ENCODE measurements at places on chromosomes 11 and 22.

DNA sequence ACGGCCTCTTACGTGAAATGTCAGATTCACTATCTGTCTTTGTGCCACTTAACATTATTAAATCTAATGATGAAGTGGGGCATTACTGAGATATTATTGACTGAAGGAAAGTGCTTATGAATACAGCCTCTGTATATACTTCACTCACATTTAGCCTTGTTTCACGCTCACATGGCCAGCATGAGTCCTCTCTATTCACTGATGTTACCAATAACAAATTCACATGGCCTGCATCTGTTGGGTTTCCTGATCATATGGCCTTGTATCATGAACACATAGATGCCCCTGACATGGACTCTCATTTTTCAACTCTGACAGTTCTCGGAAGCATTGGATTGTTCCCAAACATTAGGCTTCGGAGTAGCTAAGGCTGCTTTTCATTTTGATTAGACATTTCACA is 68.3 kb upstream of the MYO18B start:
- no peak for DNase-seq

GRCh38 chr11:77619576-77620198 is 17.9 kb downstream of the CLNS1A start:
- DNase-seq, result no peak

DNA sequence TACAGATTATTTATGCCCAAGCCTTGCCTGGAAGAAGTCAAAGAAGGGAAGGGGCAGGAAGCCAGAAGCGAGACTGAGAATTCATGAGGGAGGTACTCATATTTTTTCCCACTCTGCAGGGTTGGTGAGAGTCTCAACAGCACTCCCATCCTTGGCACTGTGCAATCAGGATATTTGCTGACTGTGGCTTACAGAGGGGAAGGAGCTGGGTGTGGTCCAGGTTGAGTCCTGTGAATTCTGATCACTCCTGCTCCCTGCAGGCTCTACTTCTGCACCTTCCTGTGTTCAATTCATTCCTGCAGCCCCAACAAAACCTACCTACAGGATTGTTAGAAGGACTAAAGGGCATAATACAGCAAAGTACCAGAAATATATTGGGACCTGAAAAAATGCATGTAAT is 530.5 kb downstream of the INSC start:
- DNase-seq, result no peak

DNA sequence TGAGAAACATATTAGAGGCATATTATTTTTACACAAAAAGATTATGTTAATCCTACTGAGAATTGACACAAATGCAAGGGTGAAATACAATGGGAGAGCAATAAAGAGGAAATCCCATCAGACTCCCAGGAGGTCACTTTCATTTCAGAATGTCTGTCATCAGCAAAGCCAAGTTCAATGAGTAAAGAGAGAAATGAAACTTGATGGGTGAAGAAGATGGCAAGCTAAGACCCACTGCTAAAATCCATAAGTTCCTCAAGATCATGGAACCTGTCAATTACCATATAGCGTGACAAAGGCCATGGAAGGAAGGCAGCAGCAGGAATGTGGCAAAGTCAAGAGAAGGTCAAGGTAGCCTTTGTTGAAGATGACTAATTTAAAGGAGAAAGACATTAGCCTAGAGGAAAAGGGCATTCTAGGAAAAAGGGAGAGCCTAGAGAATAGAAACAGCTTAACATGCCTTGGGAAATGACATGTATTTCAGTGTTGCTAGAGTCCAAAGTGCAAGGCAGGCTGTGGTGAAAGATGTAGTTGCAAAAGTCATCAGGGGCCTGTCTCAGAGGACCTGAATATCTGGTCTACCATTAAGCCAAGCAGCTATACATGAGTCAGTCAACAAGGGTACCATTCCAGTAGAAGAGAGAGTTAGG is 43.1 kb downstream of the FAM168A start:
- DNase-seq, result no peak

- no peak for DNase-seq
These were observed 298.8 kb downstream of the SWAP70 start for GRCh38 chr11:9962722-9963121.

DNA sequence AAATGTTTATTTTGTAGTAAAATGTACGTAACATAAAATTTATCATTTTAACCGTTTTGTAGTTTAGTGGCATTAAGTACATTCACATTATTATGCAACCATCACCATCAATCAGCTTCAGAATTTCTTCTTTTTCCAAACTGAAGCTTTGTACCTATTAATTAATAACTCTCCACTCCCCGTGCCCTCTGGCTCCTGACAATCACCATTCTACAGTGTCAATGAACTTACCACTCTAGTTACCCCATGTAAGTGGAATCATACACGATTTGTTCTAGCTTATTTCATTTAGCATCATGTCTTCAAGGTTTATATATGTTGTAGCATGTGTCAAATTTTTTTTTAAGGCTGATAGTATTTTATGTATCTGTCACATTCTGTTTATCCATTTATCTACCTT is 9.7 kb downstream of the TBCEL start:
- DNase-seq, result no peak

DNA sequence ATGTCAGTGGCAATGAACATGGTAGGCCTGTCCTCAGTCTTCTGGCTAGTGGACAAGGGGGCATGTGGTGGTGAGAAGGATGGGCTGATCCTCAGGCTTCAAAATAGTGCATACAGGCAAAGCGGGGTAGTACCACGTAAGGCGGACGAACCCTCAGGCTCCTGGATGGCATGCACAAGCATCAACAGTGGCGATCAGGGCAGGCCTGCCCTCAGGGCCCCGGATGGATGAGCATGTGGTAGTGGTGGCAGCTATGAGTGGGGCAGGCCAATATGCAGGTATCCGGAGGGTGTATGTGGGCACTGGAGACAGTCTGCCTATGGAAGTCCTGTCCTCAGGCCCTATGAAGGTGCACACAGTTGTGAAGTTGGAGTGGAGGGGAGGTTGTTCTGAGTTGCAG is 163.8 kb downstream of the GUCY1A2 start:
- DNase-seq, result no peak

DNA sequence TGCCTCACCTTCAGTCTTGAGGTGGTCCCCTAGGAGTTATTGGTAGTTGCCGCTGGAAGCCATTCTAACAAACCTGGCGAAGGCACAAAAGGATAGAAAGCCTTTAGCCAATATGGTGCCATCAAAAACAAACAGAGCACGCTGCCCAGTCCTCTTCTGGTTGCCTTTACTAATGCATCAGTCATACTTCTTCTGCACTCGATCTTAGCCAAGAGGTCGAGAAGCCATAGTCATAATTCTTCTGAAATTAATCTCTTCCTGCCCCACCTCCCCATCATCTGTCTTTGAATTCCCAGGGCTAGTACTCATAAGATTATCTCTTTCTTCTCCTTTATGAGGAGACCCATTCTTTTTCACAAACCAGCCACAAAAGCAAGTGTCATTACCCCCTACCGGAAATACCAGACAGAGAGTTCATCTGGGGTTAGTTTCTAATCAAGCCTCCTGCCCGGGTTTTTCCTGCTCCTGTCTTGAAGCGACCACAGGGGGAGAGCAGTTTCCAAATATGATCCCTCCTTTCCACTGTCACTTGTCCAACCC is 21.4 kb upstream of the EHF start:
- DNase-seq, result peak; percentile 93

GRCh38 chr11:95066716-95067038 is at the start of gene SRSF8:
TSS of gene SRSF8 (plus strand) at chr11:95066919. CDS start at chr11:95067227, 308 bp downstream.
- DNase-seq, result no peak

GRCh38 chr11:37597776-37598175 is 999.7 kb upstream of the RAG2 start:
- no peak for DNase-seq

- DNase-seq, result peak; percentile 75
These were observed 60.4 kb downstream of the LARGE2 start for GRCh38 chr11:45982656-45983470.

- no peak for DNase-seq
These were observed 887.6 kb downstream of the OPCML start for GRCh38 chr11:132644520-132645239.

DNA sequence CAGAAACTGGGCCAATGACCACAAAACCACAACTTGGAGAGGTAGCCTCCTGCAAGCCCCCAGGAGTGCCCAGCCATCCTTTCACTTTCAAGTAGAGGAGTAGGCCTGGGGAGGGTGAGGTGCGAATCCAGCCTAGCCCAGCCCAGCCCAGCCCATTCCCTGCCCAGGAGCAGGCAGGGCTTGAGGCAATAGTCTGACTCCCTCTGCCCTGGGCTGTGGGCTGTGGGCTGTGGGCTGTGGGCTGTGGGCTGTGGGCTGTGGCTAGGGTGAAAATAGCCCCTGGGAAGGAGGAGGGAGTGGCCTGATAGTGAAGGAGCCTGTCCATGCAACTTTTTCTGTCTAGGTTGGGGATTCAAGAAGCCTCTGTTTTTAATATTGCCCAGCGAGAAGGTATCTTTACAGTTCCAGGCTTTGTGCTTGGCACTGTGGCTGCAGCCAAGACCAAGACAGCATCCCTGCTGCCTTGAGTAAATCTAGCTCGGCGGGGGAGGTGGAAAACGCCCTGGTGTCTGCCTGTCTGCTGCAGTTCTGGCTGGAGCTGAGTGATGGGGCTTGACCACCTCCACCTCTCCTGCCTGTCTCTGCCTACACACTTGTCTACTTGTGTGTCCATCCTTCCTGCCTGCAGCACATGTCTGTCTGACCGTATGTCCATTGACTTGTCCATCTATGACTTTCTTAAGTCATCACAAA is 40.7 kb downstream of the LMO1 start:
- DNase-seq, result no peak

GRCh38 chr11:23227078-23227445 is 366.8 kb upstream of the CCDC179 start:
- no peak for DNase-seq

DNA sequence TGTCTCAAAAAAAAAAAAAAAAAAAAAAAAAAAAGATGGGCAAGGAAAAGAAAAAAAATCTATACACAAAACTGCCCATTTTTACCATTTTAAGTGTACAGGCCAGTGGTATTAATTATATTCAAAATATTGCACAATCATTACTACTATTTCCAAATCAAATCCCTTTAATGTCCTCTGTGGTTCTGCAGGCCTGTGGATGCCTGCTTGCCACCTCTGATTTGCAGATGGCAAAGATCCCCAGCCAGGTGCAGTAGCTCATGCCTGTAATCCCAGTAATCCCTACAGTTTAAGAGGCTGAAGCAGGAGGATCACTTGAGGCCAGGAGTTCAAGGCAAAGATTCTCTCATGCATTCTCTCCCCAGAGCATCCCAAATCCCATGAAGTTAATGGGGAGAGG is 20.2 kb downstream of the RFPL1 start:
- DNase-seq, result no peak

- no peak for DNase-seq
These were observed 735.1 kb upstream of the CCDC90B start for GRCh38 chr11:84021291-84021690.

DNA sequence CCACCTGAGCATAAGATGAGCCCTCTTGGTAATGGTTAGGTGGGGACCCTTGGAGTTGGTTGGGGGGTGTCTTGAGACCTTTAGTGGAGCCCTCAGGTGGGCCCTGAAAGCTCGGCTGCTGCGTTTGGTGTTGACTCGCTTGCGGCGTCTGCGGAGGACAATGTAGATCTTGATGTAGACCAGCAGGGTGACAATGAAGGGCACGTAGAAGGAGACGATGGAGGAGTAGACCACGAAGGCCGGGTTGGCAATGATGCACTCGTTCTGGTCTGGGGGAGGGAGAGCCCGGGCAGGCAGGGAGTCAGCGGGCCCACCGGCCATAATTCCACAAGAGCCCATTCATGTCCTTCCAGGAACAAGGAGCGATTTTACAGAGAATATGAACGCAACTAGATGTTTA is 27.8 kb downstream of the ANKK1 start:
- no peak for DNase-seq

- DNase-seq, result no peak
These were observed 790 bp upstream of the TMEM41B start for GRCh38 chr11:9315078-9315688.

DNA sequence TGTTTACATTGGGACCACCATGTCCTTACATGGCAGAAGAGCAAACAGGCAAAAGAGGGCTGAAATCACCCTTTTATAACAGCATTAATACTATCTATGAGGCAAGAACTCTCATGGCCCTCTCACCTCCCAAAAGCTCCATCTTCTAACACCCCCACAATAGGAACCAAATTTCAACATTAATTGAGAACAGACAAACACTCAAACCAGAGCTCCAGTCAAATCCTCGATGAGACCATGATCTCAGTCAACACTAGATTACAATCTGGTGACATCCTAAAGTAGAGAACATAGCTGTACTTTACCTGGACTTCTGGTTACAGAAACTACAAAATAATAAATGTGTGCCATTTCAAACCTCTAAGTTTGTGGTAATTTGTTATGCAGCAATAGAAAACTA is 25.1 kb downstream of the OR2AG2 start:
- no peak for DNase-seq

- no peak for DNase-seq
These were observed 44.7 kb upstream of the ZBTB44 start for GRCh38 chr11:130359419-130359818.

DNA sequence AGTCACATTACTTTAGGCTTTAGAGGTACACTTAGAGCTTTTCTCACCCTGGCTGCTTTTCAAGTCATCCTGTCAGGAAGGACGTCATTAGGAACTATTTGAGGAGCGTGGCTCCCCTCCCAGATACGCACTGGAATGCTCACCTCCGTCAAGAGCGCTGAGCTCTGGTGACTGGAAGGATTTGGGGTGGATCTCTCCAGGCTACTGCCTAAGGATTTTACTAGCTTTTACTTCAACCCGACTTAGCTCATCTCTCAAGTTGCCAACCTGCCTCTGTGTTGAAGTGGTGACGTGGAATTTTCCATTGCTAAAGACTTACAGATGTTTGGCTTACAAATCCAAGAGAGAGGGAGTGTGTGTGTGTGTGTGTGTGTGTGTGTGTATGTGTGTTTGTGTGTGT is 355.3 kb upstream of the CCDC90B start:
- DNase-seq, result no peak

DNA sequence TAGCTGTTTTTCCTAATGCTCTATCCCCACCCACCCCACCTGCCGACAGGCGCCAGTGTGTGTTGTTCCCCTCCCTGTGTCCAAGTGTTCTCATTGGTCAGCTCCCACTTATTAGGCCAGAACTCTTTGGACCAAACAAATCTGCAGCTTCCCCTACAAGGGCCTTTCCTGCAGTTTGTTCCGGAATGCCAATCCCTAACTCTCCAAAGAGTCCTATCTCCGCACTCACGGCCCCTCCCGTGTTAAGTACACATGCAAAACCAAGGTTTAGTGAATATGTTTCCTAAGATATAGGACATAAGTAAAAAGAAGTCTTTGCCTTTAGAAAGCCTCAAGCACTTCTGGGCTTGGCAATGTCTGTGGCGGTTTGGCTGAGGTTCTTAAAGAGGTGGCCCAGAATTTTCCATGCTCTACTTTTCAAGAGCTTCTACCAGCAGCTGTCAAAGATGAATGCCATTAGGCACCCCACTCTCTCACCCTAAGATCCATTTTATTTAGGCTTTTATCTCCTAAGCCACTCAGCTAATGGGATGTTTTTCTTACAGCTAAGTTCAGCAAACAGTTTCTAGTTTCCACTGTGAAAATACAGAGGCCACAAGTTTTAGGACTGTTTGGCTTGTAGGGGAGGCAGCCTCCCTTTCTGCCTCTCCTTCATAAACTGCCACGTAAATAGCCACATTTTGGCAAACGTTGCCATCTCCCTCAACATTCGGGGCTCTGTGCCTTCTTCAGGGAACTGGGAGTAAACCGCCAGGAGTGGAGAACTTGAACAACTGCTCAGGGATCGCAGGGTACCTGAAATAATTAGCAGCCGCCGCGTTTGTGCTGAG is 1.6 kb downstream of the CD59 start:
- DNase-seq, result no peak

GRCh38 chr11:71223081-71223405 is 29.3 kb downstream of the SHANK2 start:
- DNase-seq, result no peak

All from RWPE1 (cell line).